ENCODE measurements at places on chromosomes 5 and 9.

- peak; percentile 27 for DNase-seq
Observed at GRCh38 chr9:504921-505740, 290.5 kb downstream of the DOCK8 start.

- DNase-seq = peak; percentile 74
Observed at GRCh38 chr9:89522261-89522958, 24.5 kb upstream of the SEMA4D start.

- peak; percentile 43 for DNase-seq
Observed at GRCh38 chr9:129866394-129867135, 31.3 kb downstream of the USP20 start.

- DNase-seq = no peak
Observed at GRCh38 chr9:117286245-117286644, 128.6 kb downstream of the ASTN2 start.

DNA sequence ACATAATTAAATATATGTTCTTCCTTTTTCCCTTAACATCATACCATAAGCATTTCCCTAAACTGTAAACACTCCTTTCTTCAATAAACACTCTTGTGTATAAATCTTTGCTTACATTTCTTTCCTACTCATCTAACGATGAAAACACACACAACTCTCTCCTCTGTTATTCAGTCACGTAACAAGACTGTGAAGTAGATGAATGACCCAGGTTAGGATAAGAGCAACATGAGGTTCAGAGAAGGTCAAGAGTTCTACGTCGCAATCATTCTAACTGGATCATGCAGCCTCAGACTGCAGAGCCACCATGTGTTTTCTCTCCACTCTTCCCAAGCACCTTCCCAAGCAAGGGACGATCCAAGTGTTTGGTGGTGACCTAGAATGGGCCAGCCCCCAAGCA is 70.5 kb upstream of the SPTLC1 start:
- DNase-seq = no peak

DNA sequence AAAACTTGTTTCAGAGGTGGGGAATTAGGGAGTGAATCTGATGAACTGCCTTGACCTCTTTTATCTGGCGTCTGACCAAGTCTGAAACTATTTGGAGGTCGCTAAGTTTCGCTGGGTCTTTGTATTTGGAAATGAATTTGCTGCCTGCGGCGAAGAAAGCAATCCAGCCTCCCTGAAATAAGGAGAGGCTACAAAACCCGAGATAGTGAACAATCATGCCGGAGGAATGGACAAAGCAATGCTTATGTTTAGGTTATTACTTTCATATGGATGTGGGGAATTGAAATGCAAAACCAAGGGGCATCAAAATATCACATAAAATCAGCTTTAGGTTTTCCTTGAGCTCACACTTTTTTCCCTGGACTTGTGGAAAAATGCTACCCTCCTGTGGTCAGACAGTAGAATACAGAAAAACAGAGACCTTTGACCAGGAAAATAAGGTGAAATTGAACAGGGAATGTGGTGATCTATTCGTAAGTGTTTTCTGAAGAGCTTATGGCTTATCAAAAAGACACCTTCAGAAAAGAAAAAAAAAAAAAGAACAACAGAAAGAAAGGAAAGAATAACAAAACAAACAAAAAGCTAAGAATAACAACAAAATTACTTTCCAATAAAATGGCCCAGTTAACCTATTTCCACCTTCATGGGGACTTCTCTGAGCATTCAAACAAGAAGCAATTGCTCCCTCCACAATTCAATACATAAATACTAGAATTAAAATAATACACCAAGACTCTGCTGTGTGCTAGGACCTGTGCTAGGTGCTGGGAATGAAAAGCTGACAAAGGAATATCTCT is 68.6 kb upstream of the DPYSL3 start:
- no peak for DNase-seq

DNA sequence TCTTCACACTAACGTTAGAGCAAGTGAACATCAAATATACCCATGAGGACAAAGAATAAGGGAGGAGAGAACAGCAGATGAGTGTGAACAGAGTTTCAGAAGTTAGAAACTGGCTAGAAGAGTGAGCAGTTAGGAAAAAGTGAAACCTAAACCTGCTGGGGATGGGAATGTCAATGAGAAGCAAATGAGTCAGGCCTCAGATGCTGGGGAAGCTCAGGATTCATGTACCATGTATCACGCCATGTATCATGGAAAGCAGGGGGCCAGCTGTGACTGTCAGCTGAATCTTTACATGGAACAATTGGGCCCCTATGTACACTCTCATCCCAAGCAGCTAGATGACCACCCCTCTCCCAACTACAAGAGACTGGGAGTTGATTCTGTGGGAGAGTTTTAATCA is 16.2 kb downstream of the GDF9 start:
- no peak for DNase-seq
